ENCODE measurements at places on chromosomes 2 and 18.

DNA sequence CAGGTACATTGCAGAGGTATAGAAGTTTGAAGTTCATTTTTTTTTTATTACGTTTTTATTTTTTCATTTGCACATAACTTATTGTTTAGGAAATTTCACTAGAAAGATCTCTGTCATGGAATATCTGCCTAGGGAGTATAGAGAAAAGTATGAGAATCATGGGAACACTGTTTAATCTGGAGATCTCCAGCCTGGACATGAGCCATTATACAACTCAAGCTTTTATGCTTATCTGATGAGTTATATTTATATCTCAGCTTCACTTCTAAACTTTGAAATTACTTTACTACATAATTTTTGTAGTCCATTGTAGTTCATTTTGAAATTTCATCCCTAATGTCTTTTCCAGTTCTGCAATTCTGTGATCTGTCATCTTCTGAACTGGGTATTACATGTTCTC lies 515.6 kb downstream of the ERBB4 start:
- DNase-seq = no peak

GRCh38 chr2:3430172-3430571 lies 50.7 kb downstream of the TRAPPC12 start:
- DNase-seq = no peak

GRCh38 chr2:226847511-226847910 lies 11.7 kb downstream of the RHBDD1 start:
- no peak for DNase-seq

GRCh38 chr2:159564081-159564480 lies 52.3 kb downstream of the BAZ2B start:
- no peak for DNase-seq

GRCh38 chr2:240161087-240161750 lies 20.8 kb upstream of the OTOS start:
- no peak for DNase-seq

- no peak for DNase-seq
These were observed 25.6 kb upstream of the EFEMP1 start for GRCh38 chr2:55949211-55949610.

DNA sequence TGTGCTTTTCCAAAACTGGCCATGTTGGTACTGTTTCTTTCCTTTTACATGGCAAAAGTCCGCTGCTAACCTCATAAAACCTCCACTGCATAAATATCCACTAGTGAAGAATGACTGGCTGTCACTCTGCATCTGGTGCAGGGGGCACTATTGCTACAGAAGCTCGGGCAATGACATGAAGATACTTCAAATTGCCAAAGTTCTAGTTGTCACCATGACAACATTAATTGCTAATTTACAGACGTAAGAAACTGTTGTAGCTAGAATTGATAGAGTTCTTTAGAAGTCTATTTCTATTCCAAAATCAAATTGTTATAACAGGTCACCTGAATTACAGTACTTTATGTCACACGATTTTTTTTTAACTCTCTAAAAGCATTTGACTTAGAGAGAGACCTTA lies 845 bp downstream of the CFAP210 start:
- DNase-seq = no peak

DNA sequence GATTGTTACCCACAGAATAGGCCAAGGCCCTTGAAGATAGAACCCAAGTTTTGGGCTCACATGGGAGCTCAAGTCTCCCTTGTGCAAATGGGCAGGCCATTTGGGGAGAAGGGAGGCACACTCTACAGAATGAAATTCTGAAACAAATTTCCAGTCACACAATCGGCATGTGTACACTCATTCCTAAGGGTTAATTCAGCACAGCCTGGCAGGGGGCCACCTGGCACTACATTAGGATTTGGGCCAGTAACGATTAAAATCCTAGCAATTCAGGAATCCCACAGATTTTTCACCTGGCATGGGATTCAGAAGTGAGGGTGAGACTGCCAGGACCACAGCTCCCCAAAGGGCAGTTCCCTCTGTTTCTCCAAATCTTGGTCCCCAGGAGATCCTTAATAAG lies 46.4 kb downstream of the BMP10 start:
- no peak for DNase-seq

- no peak for DNase-seq
These were observed 29.6 kb upstream of the LPIN1 start for GRCh38 chr2:11716689-11717321.

GRCh38 chr2:173037245-173038120 lies 38.2 kb upstream of the MAP3K20 start:
- DNase-seq = no peak
